ENCODE measurements at places on chromosomes 7 and 10. TPM values are rescaled to one million over a fixed set of nuclear protein-coding genes. Genes with fewer than 3 reads are reported as not detected.

Gene PMPCB
- total RNA-seq, result 63.0 TPM

Gene ANXA8L1
- 23.3 TPM for total RNA-seq

Gene SUN3
- not detected for total RNA-seq

Gene HERPUD2
- 19.6 TPM for total RNA-seq

Gene GRIFIN
- not detected for total RNA-seq

Gene PBLD
- 4.4 TPM for total RNA-seq

Gene FBXL13
- 1.3 TPM for total RNA-seq

Gene TMEM229A
- total RNA-seq, result not detected

Data from tongue (tissue), 3 donors.